ENCODE measurements at places on chromosomes 7 and 10. TPM values are rescaled to one million over a fixed set of nuclear protein-coding genes. Genes with fewer than 3 reads are reported as not detected.

DNA sequence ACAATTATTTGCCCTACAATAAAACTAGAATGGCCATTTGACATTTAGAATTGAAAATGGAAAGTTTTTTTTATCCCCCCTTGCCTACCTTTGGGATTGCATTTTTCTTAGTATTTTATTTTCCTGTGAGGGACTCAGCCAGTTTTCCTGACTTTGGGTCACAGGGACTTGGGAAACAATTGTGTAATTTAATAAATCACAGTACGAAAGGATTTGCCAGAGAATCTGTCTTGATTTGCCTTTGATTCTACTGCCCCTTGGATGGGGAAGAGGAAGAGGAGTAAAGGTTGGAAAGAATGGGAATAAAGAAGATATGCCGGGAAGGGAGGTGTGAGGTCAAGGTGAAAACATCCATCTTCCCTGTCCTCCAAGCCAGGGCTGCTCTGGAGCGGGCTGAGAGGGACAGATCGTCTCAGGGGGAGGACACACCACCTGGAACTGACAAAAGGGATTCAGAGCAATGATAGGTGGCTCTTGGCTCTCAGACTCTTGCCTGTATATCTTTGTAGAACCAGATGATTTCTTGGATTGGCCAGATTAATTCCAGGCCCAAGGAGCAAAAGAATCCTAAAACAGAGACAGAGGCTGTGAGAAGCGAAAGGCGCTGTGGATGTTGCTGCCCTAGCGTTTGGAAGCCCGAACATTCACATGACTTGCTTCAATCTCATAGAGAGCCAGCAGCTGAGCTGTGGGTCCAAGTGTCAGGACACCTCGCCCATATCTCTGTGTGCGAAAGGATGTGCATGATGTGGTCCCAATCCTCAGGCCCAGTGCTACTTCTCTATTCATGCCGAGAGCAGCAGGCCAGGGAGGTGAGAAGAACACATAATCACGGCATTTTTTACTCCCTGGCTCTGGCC, 50.3 kb upstream of the ZEB1 start:
- H3K4me1 ChIP-seq, result no peaks in the 10 kb centered on the region
- no peak overlapping the region for H3K4me3 ChIP-seq
- H3K27me3 ChIP-seq, result no peaks in the 10 kb centered on the region
- DNase-seq, result no peak
- no peak overlapping the region for H3K27ac ChIP-seq

- DNase-seq, result no peak
- H3K4me3 ChIP-seq, result no peak overlapping the region
- no peaks in the 10 kb centered on the region for H3K36me3 ChIP-seq
- H3K27ac ChIP-seq, result no peak overlapping the region
- H3K4me1 ChIP-seq, result no peaks in the 10 kb centered on the region
Observed at GRCh38 chr10:18699849-18700840, 40.9 kb downstream of the ARL5B start.

DNA sequence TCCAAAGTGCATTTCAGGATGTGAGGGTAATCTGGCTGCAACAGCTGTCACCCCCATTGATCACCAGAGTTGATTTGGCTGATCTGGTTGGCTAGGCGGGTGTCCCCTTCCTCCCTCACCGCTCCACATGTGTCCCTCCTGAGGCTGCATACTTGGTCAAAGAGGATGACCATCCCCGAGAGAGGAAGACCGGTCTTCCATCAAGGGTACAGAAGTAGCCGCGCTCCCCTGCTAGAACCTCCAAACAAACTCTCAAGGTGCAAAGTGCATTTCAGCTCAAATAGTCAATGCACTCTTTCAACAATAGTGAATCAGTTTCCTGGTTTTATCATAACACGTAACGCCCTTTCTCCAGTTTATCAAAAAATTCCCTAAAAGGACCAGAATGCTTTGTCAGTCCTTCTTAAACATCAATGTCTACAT, 44.6 kb downstream of the CARD11 start:
- no peaks in the 10 kb centered on the region for H3K27me3 ChIP-seq
- H3K4me3 ChIP-seq, result no peak overlapping the region
- no peak overlapping the region for H3K27ac ChIP-seq
- DNase-seq, result no peak

GARIN1A gene
- 7.4 TPM for total RNA-seq

GRCh38 chr7:100053215-100053614, 3.6 kb downstream of the ZSCAN21 start:
- H3K4me3 ChIP-seq, result no peak overlapping the region
- no peak overlapping the region for H3K27ac ChIP-seq
- peaks cover 14% of the 10 kb centered on the region for H3K4me1 ChIP-seq
- DNase-seq, result no peak
- peaks cover 6% of the 10 kb centered on the region for H3K36me3 ChIP-seq

CCDC146 gene
- total RNA-seq, result 14.8 TPM

Measured in progenitor cell of endocrine pancreas (in vitro differentiated cells).